ENCODE measurements at places on chromosomes 16 and 17.

- DNase-seq, result no peak
These were observed 138.8 kb upstream of the CRHR1 start for GRCh38 chr17:45645330-45645729.

DNA sequence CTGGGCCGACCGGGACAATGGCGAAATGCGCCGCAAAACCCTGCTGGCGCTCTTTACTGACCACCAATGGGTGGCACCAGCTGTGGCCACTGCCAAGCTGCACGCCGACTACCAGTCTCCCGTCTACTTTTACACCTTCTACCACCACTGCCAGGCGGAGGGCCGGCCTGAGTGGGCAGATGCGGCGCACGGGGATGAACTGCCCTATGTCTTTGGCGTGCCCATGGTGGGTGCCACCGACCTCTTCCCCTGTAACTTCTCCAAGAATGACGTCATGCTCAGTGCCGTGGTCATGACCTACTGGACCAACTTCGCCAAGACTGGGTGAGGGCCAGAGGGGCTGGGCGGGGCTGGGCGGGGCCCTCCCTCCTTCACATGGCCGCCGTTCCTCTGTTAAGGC, 4.3 kb upstream of the SPEM1 start:
- no peak for DNase-seq

GRCh38 chr17:77393867-77394539, 253.2 kb downstream of the SEC14L1 start:
- DNase-seq, result no peak

- no peak for DNase-seq
These were observed 25.3 kb upstream of the TMC5 start for GRCh38 chr16:19392352-19392751.

GRCh38 chr17:74119049-74119580, 84.4 kb upstream of the RPL38 start:
- DNase-seq, result no peak

DNA sequence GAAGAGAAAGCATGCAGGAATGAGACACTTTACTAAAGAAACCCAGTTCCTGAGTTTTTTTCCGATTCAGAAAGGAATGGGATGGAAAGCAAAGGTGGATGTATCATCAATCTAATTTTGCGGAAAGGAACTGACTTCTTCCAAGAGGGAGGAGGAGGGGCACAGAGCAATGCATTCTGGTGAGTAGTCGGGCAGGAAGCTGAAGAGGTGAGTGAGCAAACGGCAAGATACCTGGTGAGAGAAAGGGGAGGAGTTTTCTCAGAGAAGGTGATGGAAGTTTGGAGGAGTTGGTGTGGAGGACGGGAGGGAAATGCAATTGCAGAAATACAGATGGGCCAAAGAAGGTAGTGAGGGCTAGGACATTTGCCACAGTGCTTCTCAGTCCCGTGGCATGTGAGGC, 713.2 kb downstream of the KCNJ2 start:
- DNase-seq, result no peak

GRCh38 chr17:13410214-13410613, 191.5 kb downstream of the HS3ST3A1 start:
- DNase-seq, result no peak

DNA sequence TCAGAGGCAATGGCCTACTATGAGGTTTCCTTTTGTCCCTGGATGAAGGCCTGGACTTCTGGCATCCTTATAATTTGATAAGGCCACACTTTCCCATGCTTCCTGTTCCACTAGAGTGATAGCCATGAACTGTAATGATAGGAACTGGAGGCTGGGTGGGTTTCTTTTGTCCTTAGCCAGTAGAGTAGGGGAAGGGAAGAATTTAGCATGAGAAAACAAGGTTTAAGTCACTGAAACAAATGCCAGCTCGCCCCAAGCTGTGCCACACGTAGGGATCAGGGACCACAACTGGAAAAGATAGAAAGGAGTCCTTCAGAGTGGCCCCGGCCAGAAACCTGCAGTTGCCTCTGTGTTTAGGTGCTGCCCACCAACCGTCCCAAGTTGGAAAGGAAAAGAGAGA, 80.9 kb upstream of the C17orf78 start:
- no peak for DNase-seq

DNA sequence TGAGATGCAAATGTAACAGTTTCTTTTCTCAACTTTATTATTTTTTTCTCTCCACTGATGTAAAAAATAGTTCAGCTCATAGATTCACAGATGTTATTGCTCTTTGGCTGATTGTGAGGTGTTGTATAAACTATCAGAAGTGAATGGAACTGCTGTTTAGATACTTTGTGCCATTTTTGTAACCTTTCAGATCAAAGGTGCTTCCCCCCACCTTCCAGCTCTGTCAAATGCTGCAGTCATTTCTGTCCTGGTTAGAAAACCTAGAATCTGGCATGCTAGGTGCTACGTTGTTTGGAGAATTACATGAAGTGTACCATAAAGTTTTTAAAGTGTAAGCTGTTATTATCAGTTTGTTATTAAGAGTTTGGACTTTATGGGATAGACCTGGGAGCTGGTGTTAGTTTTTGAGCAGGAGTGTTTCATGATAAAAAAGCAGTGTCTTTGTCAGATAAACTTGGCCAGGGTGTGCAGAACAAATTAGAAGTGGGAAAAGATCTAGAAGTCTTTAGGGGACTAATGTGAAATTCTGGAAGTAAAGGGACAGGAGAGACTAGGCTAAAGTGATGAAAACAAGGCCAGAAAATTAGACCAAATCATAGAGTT, 1.8 kb upstream of the WIPI1 start:
- no peak for DNase-seq

DNA sequence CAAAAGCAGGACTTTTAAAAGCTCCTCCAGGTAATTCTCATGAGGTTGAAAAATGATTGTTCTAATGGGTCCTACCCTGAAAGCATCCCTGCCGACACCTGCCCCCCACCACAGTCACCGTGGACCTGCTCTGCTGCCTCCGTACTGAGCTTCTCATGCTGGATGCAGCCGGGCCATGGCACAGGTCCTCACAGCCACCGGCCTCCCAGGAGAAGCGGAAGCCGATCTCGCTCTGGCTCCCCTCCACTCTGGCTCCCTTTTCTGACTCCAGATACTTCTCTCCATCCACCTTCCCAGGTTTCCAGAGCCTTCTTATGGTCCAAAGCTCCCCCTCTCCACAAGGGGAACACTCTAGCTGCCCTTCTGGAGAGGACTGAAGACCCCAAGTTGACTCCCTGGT, 10.2 kb downstream of the RPRML start:
- DNase-seq, result no peak

GRCh38 chr16:56742030-56742984, 12.4 kb downstream of the NUP93 start:
- peak; percentile 54 for DNase-seq

DNA sequence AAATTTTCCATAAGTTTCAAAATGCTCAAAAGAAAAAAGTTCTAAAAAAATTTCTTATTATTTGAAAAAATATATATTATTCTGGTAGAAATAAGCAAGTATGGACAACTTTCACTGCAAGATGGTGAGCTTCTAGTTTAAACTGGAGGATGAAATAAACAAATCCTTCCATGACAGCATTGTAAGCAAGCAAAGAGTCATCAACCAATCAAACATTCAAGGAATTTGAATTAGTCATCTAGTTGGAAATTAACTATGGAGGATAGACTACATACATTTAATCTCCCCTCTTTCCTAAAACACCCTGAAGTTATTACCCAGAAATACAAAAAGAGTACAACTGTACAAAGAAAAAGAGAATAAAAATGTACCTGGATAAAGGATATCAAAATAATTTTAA, 51.0 kb upstream of the IRX5 start:
- no peak for DNase-seq

DNA sequence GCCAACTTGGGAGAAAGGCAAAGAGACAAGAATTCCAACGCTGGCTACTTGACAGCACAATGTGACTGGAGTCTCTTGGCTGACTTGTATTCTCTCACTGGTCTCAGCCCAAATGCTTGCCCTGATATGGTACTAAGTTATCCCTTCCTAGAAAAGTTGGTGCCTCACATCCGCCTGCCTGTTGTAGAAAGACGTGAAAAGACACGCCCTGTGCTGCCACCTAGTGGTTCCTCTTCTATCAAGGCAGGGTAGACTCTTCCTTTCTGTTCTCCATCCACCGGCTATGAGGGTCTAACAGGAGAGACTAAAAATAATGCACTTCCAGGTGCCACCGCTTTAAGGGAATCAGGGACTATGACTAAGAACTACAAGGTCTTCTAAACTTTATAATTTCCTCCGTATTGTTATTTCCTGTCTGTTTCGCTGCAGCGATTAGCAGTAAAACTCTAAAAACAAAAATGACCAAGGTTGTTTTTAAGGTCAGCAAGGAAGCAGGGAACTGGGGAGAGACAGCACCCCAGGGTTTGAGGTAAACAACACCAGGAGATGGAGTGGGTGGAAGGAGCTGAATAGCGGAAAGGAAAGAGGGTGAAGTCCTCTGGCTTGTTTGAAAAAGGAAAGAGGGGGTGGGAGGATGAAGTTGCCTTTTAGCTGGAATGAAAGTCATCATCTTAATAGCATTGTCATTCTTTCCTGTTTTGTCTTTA, 109.5 kb downstream of the YPEL2 start:
- DNase-seq, result peak; percentile 90

GRCh38 chr16:90019543-90020259, 445 bp upstream of the DBNDD1 start:
- no peak for DNase-seq

DNA sequence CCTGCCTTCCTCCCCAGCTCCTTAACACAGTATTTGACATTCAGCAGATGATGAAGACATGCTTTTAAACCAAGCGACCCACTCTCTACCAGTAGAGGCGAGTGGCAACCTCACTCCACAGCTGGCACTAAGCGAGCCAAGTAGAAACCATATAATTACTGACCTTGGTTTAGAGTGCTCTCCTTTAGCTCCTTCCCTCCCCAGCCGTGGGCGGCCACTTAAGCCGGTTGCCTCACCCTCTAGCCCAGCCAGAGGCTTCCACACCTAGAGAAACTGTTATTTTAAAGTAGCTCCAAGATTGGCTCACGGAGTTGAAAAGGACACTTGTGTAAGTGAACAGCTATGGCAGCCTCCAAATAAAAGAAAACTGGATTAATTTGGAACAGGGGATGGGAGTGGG, 109.1 kb upstream of the CRHR1 start:
- DNase-seq, result no peak

GRCh38 chr17:14856176-14856575, 408.9 kb downstream of the PMP22 start:
- DNase-seq, result no peak

DNA sequence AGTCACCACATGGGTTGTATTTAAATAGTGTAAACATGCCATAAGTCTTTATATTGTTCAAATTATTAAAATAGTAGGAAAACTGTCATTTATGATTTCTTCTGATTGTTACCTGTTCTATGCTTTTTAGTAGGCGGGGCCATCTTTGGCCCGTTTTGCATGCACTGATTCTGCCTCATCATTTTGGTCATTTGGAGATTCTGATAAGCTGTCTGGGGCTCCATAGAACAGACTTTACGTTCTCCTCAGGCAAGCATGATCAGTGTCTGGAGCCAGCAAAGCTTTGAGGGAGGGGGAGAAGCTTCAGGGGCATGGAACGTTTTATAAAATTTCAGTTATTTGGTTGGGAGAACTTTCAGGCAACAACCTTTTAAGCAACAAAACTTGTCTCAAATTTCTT, 8.8 kb downstream of the NDEL1 start:
- DNase-seq, result no peak

- no peak for DNase-seq
These were observed 17.7 kb upstream of the MEOX1 start for GRCh38 chr17:43679401-43679800.

DNA sequence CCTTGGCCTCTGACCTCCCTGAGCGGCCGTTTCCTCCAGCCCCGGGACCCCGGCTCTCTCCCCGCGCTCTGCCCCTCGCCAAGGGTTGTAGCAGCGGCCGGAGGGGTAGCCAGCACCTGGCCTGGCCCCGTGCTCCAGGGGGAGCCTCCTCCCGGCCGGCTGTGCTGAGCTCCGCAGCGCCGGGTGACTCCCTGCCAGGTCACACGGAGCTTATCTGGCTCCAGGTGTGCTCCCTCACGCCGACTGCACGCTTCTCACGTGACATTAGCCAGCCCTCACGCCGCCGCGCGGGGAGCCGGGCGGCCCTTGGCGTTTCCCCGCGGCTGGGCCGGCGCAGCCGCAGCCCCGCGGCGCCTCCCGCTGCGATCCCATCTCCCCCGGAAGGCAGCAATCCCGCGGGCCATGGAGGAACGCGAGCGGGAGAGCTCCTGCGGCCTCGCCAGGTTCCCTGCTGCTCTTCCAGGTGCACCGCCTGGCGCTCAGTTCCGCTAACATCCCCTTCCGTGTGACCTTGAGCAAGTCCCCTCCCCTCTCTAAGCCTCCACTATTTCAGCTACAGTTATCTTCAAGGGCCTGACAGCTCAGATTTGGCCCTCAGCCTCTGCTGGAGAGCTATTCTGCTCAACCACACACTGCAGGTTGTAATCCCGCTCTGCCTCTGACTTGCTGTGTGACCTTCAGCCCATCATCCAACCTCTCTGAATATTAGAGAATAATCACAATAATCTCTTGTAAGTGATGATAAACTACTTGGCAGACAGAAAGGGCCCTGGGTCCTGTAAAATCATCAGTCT, 3.4 kb downstream of the MYO18A start:
- DNase-seq, result no peak

DNA sequence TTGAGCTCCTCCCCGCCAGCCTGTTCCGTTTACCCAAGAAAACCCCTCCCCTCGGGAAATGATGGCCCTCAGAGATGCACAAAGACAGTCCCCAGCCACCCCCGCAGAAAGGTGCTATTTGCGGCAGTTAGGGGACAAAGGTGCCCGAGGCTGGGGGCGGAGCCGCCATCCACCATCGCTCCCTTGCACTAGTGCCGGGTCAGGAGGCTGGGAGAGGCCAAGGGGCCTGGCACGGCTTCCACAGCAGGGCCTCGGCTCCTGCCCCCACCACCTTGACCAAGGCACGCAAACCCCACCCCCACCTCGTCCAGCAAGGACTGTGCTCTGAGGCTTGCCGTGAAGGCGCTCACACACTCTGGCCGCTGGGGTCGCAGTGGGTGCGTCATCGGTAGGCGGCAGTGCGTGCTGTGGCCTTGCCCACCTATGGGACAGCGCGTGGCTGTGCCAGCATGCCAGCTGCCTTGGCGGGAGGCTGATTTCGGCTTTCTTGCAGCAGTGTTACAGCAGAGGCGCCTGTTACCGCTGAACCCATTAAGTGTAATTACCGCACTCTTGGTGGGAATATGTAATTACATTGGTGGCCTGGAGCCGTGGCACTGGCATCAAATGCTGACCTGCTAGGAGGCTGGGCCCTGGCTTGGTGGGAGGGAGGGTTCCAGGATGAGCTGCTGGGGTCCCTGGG, 31.8 kb downstream of the TPSG1 start:
- DNase-seq, result no peak

DNA sequence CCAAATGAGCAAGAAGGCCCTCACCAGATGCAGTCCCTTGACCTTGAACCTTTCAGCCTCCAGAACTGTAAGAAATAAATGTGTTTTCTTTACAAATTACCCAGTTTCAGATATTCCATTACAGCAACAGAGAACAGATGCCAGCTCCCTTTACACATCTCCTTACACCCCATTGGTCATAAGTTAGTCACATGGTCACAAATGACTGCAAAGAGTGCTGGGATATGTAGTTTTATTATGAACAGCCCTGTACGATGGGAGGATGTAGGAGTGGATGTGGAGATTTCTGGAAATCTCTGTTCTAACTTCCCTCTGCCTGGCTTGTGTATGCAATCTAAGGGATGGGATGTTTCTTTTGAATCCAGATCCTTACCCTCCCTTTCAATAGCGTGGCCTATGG, 13.3 kb upstream of the RPL38 start:
- DNase-seq, result peak; percentile 50
